ENCODE measurements at places on chromosomes 2 and 18. TPM values are rescaled to one million over a fixed set of nuclear protein-coding genes. Genes with fewer than 3 reads are reported as not detected.

Gene PLCD4
- 1.2 TPM for total RNA-seq

Gene RGPD4
- total RNA-seq: not detected

GRCh38 chr2:11320698-11321492 is 23.5 kb downstream of the ROCK2 start:
- no peak for DNase-seq

Gene GLI2
- 0.26 TPM for total RNA-seq

GRCh38 chr2:84792856-84793522 is 87.9 kb downstream of the TRABD2A start:
- DNase-seq: peak; percentile 75

DNA sequence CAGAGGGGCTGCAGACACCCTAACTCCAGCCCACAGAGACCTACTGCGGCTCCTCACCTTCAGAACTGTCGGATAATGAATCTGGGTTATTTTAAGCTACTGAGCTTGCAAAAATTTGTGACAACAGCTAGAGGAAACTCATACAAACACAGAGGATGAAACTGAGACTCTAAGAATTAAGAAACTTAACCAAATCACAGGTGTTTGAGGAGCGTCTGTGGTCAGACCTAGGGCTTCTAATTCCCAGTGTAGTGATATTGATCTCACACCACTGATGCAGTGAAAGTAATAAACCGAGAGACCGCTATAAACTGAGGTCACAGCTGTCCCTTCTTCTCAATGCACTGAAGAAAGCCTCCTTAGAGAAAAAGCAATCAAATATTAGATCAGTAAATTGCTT is 110.1 kb downstream of the RGPD3 start:
- DNase-seq: no peak

- DNase-seq: no peak
Observed at GRCh38 chr2:20198796-20199632, 25.9 kb downstream of the SDC1 start.

DNA sequence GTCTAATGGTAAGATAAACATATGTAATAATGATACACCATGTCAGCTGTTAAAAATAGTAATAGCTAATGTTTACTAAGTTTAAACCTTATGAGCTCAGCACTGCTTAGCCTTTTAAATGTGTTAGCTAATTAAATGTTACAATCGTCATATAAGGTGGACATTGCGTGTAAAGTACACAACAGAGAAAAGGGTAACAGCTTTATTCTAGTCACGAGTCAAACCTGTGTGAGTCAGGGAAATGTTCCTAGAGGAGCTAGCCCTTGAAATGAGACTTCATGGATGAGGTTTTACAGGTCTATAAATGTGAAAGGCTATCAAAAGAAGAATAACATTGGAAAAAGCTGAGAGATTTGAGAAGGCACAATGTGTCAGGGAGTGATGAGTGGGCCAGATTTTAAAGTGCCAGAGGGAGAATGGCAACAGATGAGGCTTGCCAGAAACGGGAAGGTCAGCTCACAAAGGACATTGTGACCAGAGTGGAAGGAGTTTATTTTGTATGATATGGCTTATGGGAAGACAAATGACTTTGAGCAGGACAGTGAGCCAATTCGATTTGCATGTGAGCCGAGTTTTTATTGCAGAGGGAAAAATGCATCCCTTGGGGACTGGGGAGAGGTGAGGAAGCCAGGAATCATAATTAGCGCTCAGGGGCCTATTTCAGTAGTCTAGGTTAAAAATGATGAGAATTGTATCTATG is 276.3 kb downstream of the CTNNA2 start:
- no peak for DNase-seq

Gene TP53I3
- 34.5 TPM for total RNA-seq

Gene EFHD1
- total RNA-seq: not detected

DNA sequence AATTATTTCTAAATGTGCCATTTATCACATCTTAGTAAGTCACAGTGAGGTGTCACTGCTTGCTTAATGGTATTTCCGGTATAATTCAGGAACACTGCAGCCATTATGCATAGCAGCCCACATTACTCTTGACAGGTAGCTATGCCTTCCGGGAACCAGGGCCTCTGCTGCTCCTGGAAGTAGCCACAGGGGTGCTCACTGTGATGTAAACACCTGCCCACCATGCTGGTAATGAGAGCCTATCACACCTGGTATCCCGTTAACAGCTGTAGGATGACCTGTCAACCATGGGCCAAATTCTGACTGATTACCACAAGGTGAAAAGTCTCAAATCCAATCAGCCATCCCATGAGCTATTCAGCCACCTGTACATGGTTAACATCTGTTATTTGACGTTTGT is 647.0 kb upstream of the NXPH2 start:
- DNase-seq: no peak

GRCh38 chr2:45919711-45920111 is 268.2 kb downstream of the PRKCE start:
- DNase-seq: peak; percentile 81

Gene GALNT3
- total RNA-seq: 56.7 TPM

- no peak for DNase-seq
Observed at GRCh38 chr18:50508228-50508627, 51.7 kb upstream of the MAPK4 start.

Gene MARCHF4
- total RNA-seq: not detected

GRCh38 chr18:210075-210474 is 51.7 kb downstream of the USP14 start:
- DNase-seq: no peak

Gene BIRC6
- total RNA-seq: 119 TPM

GRCh38 chr2:69065735-69066336 is 52.9 kb downstream of the ANTXR1 start:
- no peak for DNase-seq

Gene DNAH7
- total RNA-seq: under 0.01 TPM

DNA sequence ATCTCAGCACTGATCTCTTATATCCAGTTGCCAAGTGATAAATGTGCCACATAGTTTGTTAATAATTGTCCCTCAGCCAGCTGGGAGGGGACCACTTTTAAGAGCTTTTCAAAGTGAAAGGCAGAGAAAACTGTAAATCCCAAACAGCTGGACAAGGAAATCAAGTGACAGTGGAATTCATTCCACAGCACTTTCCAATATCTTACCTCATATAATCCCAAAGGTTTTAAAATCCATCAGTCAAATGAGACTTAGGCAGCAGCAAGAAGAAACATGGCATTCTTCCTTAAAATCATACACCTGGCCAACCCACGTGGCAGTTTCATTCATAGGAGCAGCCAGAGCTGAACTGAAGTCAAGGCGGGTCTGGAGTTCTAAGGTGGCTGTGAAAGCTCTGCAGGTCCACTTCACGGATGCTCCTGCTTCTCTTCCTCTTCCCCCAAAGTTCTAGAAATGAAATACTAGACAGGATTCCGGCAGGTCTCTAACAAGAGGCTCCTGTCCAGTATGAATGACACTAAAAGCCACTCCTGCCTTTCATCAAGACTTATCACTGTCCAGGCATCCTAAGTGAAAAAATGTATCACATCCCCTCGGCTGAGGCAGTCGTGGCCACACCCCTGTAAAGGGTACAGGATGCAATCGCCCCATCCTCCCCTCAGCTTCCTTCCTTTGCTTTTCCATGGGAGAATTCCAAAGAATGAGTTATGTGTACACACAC is 190.4 kb upstream of the STK17B start:
- DNase-seq: peak; percentile 23

- DNase-seq: peak; percentile 82
Observed at GRCh38 chr2:112880091-112880531, 30.9 kb upstream of the IL37 start.

DNA sequence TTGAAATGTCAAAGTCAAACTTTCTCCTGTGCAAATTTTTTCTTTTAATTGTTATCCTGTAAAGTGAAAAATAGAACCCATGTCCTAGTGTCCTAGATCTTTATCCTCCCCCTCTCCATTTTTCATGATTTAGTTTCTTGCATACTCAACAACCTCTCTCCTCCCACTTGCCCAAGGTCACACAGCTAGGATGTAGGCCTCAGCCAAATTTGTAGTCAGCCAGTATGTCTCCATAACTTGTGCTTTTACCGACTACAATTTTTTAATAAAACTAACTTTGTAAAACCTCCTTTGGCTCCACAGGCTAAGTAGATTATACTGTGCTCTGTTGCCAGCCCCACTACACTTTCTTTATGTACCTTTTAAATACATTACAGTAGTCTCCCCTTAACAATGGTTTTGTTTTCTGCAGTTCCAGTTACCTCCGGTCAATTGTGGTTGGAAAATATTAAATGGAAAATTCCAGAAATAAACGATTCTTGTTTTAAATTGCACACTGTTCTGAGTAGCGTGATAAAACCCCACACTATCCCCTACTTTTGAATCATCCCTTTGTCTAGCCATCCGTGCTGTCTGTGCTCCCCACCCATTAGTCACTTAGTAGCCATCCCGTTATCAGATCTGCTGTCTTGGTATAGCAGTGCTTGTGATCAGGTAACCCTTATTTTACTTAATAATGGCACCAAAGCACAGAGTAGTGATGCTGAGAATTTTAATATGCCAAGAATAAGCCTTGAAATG is 22.8 kb downstream of the GULP1 start:
- no peak for DNase-seq

- DNase-seq: no peak
Observed at GRCh38 chr18:35029770-35030169, 11.4 kb upstream of the MAPRE2 start.

All from bronchial epithelial cell (primary cell).